ENCODE measurements at places on chromosomes 2 and 18. TPM values are rescaled to one million over a fixed set of nuclear protein-coding genes. Genes with fewer than 3 reads are reported as not detected.

Gene C2orf72
- total RNA-seq, result not detected

Gene FAM110C
- under 0.01 TPM for total RNA-seq

Gene REG1B
- not detected for total RNA-seq

Gene IL1B
- total RNA-seq, result 0.33 TPM

Gene FBXO15
- total RNA-seq, result not detected

Gene MPP4
- total RNA-seq, result 17.1 TPM

Gene NOSTRIN
- total RNA-seq, result 0.65 TPM

Gene QPCT
- 7.5 TPM for total RNA-seq

Gene DQX1
- total RNA-seq, result under 0.01 TPM

Gene PCARE
- total RNA-seq, result not detected

Gene MFSD6
- total RNA-seq, result 4.0 TPM

Gene CCDC150
- total RNA-seq, result 6.2 TPM

Gene PRKCE
- total RNA-seq, result 51.9 TPM
